ENCODE measurements at places on chromosomes 2 and 18. TPM values are rescaled to one million over a fixed set of nuclear protein-coding genes. Genes with fewer than 3 reads are reported as not detected.
A peak's percentile ranks its signal among the peaks of the same experiment; 100 is the strongest.

DNA sequence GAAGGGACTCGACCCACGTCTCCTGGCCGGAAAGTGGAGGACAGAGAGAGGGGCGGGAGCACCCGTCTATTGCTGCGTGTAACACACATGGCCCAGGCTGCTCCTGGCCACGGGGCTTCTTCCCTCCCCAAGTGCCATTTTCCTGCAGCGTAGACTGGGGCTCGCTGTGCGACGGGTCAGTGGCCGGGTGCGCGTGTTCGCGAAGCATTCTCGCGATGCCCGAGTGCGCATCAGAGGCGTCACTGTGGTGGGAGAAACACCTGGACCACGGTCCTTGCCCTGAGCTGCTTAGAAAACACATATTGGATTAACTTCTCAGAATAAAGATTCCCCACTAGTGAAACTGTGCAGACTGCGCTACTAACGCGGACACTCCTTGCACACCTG, 200.8 kb downstream of the EIPR1 start:
- no peak for DNase-seq

GRCh38 chr2:46230115-46230571, 67.1 kb upstream of the EPAS1 start:
- no peak for DNase-seq

The CHRNA1 gene
- not detected for total RNA-seq

- peak; percentile 31 for DNase-seq
Measured at GRCh38 chr2:70011786-70012185, 50.4 kb upstream of the ASPRV1 start.

DNA sequence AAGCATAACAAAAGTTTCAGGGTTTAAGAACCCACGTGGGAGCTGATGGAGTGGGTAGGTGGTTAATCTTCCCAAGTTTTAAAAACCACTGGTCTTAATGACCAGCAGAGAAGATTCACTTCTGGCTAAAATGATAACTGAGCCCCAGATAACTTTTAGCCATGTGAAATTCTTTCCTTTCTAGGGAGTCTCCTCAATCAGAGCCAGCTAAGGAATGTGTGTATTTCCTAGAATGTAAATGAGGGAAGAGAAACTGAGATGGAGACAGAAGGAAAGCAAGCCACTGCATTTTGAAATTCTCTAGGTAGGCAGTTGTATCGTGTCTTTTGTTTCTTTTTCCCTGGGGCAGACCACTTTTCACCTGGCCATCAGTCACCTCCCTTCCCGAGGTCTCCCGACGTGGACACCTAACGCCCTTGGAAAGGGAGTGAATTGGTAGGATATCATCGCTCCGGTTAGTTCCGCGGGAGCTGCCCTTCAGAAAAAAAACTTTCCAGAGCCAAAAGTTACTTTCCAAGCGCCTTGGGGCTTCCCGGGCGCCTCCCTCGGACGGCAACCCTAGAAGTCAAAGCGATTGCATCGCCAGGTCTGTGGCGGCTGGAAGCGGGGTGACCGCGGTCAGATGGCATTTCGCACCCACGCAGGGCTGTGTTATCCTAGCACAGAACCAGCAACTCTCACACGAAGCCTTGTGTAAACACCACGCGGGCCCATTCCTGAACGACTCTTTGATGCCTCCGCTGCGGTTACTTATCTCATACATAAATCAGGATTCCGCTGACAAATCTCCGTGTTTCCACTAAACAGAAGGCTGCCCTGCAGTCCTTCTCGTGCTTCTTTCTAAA, 1.3 kb downstream of the COLEC12 start:
- DNase-seq, result no peak

DNA sequence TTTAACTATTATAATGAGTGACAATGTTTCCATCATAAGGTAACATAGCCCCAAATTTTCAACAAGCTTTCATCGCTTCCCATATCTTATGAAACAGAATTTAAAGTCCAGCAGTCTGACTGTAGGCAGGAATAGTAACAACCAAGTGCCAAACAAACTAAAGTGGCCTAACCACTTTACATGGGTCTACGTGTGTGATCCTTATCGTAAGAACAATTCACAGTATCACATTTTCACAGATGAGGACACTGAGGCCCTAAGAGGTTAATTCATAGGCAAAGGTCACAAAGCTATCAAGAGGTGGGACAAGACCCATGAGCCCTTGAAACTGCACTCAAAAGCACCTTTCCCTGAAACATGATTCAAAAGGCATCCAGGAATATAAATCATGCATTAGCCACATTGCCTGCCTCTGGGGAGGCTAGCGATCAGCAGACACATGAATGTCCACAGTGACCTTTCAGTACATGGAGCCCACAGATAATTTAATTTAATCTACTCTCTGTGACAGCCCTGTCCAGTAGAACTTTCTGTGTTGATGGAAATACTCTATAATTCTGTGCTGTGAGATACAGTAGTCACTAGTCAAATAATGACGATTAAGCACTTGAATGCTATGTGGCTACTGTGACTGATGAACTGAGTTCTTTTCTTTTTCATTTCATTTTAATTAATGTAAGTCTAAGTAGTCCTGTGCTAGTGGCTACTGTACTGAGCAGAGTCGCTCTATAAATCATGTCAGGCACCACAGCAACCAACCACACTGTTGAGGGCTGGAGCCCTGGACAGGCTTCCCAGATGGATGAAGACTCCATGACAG, 30.3 kb downstream of the KIDINS220 start:
- no peak for DNase-seq

- DNase-seq, result no peak
Measured at GRCh38 chr2:219434468-219434717, 250 bp upstream of the SPEG start.

The CREG2 gene
- not detected for total RNA-seq

- DNase-seq, result peak; percentile 92
Measured at GRCh38 chr2:240109386-240109785, 26.7 kb downstream of the COPS9 start.

GRCh38 chr2:241632478-241633325, 4.3 kb downstream of the THAP4 start:
- no peak for DNase-seq

DNA sequence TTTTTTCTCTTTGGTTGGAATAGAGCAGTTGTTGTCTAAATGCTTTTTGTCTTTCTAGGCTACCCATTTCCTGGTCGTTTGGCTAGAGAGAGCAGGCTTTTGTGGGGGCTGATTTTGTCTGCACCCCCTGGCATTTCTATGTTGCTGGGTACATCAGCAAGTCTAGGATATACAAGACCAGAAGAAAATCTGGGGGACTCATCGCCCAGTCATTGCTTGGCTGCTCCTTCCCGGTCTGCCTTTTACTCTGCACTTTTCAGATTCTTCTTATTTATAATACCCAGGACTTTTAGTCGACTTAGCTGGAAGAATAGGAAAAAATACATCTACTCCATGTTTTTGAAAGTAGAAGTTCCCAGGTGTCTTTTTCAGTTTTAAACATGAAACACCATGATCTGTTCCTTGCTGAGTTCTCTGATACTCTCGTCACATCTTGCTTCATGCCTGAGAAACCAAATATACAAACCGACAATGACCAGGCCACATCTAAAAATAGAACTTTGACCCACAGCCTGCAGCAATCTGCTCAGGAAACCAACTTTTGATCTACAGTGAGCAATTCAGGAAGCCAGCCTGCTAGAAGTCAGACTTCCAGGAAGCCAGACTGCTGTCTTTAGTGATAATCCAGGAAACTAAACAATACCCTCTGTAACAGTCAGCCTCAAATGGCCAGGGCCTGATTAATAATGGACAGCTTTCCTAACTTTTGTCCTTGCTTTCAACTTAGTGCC, 163.8 kb upstream of the MEX3C start:
- DNase-seq, result no peak

- no peak for DNase-seq
Measured at GRCh38 chr2:45315861-45316260, 295.2 kb downstream of the SRBD1 start.

DNA sequence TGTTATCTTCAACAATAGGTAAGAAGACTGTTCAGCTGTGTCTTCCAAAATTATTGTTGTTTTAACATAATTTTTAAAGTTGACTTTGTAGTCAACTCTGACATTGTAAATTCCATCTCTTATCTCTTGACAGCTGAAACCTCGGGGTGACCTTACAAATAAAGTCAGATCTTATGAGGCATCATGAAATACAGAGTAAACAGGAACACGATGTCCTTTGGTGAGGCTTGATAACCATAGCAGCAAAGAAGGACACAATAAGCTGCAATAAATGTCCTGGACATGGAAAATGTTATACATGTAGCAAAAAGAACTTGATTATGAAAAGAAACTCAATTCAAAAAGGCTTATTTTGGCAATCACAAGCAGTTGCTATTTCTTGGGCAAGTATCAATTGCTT, 618.9 kb upstream of the SLC39A10 start:
- no peak for DNase-seq

The MC2R gene
- total RNA-seq, result 0.17 TPM

The HOXD13 gene
- total RNA-seq, result not detected

The DPP4 gene
- total RNA-seq, result 2.2 TPM

DNA sequence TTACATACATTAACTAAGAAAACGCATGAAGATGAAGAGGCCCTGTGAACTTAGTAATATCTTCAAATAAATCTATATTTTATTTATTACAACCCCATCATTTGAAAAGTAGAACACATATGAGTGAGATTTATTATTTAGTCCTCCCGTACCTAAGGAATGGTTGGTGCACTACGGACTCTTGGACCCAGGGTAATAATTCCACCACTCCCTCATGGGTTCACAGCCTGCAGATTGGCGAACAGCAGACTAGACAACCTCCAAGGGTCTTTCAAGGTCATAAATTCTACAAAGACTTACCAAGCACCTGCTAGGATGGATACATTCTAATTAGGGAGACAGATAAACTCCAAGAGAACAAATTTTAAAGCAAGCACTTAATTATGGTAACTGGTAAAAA, 51.6 kb downstream of the GALNT14 start:
- DNase-seq, result no peak

DNA sequence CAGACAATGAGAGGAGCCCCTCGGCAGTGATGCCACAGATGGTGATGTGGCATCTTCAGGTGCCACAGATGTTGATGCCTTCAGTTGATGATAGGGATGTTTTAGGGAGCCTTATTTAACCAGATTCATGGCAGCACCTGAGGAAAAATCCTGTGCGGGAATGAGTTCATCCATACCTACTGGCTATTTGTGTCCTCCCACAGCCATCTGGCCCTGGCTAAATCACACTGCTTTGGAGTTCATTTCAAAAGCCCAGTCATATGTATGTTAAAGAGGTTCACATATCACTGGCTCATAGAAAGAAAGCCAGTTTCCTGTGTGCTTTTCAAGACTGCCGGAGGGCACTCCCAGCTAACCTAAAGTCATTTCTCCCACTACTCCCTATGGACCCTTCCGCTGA, 131.3 kb downstream of the MCFD2 start:
- DNase-seq, result no peak
